ENCODE measurements at places on chromosomes 6 and 20. TPM values are rescaled to one million over a fixed set of nuclear protein-coding genes. Genes with fewer than 3 reads are reported as not detected.

DNA sequence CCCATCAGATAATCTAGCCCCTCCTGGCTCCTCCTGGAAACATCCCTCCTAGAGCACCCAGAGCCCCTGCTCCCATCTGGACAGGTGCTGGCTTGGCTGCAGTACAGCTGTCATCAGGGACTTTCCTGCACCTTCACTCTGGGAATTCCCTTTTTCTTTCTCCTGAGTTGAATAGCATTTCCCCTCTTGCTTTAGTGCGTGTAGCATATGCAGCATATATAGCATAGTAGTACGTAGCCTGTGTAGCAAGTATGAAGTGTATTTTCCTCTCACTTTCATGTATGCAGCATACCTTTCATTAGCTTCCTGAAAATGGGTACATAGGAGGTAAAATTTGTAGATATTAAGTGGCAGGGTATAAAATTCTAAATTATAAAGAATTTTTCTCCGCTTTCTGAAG lies 352.9 kb downstream of the ESR1 start:
- H3K36me3 ChIP-seq: peaks cover 24% of the 10 kb centered on the region
- no peak overlapping the region for H3K4me3 ChIP-seq
- DNase-seq: no peak
- no peaks in the 10 kb centered on the region for H3K4me1 ChIP-seq
- no peak overlapping the region for H3K27ac ChIP-seq

- no peak overlapping the region for H3K4me3 ChIP-seq
- no peaks in the 10 kb centered on the region for H3K36me3 ChIP-seq
- no peaks in the 10 kb centered on the region for H3K4me1 ChIP-seq
- H3K27ac ChIP-seq: no peak overlapping the region
- no peaks in the 10 kb centered on the region for H3K27me3 ChIP-seq
Measured at GRCh38 chr20:61234224-61234890, 17.7 kb upstream of the CDH4 start.

DNA sequence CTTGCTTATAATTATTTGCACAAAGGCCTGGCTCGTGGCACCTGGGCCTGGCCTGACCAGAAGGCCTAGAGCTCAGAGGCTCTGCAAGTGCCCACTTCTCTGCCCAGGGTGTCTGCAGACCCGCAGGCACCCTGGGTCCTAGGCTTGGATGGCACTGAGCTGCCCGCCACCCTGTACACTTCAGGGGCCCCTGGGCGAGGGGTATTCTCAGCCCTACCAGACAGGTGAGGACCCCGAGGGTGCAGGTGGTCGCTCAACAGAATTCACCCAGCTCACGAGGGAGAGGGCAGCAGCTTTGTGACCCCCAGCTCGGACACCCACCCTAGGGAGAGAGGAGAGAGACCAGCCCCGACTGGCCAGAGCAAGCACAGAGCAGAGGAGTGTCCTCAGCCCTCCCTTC lies 83.9 kb downstream of the RIPOR3 start:
- H3K36me3 ChIP-seq: peaks cover 8% of the 10 kb centered on the region
- no peak for DNase-seq
- H3K4me3 ChIP-seq: no peak overlapping the region
- H3K27ac ChIP-seq: no peak overlapping the region
- no peaks in the 10 kb centered on the region for H3K4me1 ChIP-seq

The RBM12 gene
- total RNA-seq: 32.1 TPM
